Activated CD4-positive, alpha-beta T cell treated with anti-CD3 and anti-CD28 coated beads, Interleukin-2, amount 50 U/mL, for 1 hour (primary cell): ENCODE measurements at places on chromosomes 11 and 22.

- no peak for DNase-seq
Observed at GRCh38 chr11:68358416-68358815, 46.0 kb downstream of the LRP5 start.

DNA sequence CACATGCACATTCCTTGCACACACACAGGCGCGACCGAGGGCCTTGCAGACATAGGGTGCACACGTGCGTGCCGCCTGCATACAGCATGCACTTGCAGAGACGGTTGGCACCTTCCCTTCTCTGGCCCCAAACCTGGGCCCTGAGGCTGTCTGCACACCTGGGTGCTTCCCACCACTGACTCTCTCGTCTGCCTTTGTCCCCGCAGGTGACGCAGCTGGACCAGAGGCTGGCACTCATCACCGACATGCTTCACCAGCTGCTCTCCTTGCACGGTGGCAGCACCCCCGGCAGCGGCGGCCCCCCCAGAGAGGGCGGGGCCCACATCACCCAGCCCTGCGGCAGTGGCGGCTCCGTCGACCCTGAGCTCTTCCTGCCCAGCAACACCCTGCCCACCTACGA lies 38.0 kb downstream of the CDKN1C start:
- DNase-seq = no peak

- DNase-seq = no peak
Observed at GRCh38 chr11:73143126-73143838, 1.2 kb upstream of the FCHSD2 start.

DNA sequence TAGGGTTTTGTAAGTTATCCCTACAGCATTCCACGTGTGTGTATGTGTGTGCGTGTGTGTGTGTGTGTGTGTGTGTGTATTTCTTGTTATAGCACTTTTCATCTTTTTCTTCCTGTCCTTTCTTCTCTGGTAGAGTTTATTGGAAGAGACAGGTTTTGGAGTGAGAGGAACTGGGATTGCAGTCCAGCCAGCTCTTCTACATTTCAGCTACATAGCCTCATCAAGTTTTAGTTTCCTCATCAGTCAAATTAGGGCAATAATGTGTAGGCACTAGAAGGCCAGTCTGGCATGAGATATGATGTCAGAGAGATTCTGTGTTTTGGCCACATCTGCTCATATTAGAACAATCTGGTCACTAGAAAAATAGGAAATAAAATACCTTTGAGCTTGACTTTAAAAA lies 1283.5 kb upstream of the TENM4 start:
- DNase-seq = no peak

- no peak for DNase-seq
Observed at GRCh38 chr22:49212002-49212401, 615.7 kb downstream of the BRD1 start.

- DNase-seq = no peak
Observed at GRCh38 chr11:68146704-68147474, 25.7 kb upstream of the CHKA start.

- DNase-seq = no peak
Observed at GRCh38 chr11:134815404-134815803, 403.4 kb upstream of the B3GAT1 start.

- no peak for DNase-seq
Observed at GRCh38 chr22:46958191-46958590, 195.7 kb downstream of the TBC1D22A start.

DNA sequence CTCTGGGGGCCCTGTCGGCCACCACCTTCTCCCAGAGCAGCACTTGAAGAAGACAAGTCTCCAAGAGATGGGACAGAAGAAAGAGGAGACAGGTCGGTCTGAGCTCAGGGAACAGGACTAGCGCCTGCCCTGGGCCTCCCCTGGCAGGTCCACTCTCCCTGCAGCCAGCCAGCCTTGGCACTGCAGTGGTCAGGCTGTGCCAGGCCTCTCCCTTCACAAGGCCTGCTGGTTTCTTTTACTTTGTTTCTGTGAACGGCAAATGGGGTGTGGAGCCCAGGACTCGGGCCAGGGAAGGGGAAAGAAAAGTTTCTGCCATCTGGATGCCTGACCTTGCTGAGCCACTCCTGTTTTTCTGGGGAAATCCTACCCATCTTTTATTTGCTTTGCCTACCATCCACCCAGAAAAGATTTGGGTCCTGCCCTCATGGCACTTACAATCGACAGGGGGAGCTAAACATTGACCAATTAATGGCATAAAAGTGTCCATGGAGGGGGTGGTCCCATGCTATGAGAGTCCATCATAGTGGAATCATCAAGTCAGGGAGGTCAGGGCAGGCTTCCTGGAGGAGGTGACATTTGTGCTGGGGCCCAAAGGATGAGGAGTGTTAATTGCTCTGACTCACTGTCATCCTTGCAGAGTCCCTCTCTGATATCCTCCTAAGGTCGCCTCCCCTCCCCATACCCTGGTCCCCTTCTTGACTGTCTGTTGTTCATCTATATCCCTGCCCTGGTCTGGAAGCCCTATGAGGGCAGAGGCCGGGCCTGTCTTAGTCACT lies 65.2 kb downstream of the NFAM1 start:
- DNase-seq = no peak

DNA sequence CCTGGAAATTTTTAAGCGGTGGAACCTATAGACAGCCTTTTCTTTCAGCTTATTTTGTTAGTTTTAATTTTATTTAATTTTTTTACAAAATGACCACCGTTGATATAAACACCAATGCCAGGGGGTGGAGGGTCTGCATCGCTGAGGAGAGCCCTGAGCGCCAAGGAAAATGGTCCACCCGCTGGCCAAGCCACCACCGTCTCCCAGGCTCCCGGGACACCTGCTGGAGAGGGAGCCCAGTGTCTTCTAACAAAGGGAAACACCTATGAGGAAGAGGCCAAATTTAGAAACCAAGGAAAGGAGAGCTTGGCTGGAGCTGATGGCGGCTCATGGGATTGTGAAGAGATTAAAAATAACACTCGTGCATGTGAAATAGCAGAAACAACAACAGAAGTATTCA lies 288 bp upstream of the KRTAP5-8 start:
- no peak for DNase-seq
